ENCODE measurements at places on chromosomes 6 and 20. TPM values are rescaled to one million over a fixed set of nuclear protein-coding genes. Genes with fewer than 3 reads are reported as not detected.

C6orf15 gene
- total RNA-seq = not detected

RGS17 gene
- not detected for total RNA-seq

BPIFB1 gene
- total RNA-seq = not detected

ECI2 gene
- total RNA-seq = 61.9 TPM

FOXS1 gene
- not detected for total RNA-seq

EFCAB8 gene
- 0.77 TPM for total RNA-seq

CENPW gene
- total RNA-seq = 43.5 TPM

PSMB8 gene
- 308 TPM for total RNA-seq

DNA sequence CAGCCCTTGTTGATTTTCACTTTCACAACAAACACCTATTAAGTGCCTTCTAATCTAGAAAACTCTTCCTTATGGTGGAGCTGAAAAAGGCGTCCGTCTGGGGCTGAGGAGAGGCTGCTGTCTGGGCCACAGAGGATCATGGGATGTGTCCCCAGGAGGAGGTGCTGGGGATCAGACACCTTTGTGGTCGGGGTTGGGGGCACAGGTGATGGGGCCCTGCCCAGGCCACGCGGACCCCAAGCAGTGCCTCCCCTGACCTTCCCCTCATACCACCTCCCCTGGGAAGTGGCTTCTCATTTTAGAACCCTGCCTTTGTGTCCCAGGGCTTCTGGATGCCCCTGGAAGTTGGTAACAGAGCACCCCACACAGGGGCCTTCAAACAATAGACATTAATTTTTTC is 41.1 kb downstream of the SUN5 start:
- DNase-seq = no peak

DNA sequence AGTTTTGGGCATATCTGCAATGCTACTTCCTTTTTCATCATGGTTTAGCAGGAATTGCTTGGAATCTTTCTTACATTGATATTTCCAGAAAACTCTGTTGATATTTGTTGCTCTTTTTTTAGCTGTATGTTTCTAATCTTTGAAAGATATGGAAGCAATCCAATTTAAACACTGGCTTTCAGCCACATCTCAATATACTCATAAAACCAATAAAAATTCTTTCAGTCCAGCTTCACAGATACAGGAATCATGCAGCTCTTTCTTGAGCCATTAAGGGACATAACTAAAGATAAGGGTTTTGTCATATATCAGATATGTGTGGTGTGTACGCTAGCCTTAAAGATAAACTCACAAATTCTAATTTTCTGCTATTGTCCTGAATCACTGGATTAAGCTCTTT is 47.4 kb downstream of the PKIB start:
- DNase-seq = no peak

- DNase-seq = no peak
Observed at GRCh38 chr20:31543966-31544598, 29.8 kb downstream of the HM13 start.

GRCh38 chr6:11368760-11369159 is 136.3 kb upstream of the NEDD9 start:
- DNase-seq = no peak

DNA sequence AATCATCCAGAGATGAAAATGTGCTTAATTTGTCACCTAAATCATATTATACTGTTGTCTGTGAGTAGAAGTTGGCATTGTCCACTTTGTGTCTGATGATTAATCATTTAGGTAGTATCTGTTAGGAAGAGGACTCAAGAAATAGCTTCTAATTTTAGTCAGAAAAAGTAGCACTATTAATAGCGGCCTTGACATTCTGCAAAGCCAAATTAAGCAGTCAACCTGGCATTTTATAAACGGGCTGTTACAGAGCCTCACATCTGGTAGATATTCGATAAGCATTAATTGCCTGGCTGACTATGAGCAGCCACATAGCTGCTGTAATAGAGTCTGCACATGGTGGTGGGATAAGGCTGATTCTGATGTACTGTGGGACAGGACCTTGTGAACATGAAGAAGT is 99.5 kb downstream of the KLHL32 start:
- no peak for DNase-seq

DNA sequence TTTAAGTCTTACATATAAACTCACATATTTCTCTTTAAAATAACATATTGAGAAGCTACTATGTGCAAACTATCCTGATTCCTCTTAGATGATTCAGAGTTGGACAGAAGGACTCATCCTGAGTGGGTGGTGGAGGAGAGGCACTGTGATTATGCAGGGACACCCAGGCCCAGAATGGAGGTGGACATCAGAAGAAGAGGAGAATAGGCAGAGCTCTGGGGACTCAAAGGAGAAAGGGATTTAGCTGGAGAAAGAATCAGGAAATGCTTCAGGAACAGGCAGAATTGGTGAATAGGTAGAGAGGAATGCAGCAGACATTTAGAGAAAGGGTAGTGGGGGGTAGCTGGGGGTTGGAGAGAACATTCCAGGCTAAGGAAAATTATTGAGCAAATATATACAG is 17.4 kb downstream of the RCAN2 start:
- no peak for DNase-seq

DNA sequence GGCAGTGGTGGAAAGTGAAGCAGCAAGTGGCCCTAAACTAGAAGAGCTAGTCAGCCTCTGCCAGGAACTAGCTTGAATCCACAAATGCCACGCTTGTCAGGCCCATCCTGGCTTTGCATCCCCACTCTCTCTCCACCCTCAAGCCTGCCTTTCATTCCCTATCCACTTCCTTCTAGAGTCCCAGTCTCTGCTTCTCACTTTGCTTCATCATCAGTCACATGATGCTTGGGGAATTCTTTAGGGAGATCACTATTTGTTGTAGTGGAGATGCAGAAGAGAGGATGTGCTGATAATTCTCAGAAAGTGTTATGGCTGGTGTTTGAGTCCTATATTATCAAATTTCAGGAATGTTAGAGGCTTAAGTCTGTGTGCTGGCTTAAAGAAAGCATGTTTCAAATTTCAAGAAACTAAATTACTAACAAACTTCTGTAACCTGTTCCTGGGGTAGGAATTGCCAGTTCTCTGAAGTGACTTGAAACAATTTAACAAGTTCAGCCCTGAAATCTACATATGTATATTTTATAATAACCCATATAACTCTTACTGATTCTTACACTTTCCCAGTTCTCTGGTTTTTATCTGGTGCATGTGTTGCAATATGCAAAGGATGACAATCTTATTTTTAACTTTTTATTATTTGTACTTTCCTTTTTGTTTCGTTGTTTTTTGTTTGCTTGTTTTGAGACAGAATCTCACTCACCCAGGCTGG is 7.5 kb downstream of the TRIM39 start:
- no peak for DNase-seq

GRCh38 chr6:107418118-107418517 is 41.2 kb downstream of the PDSS2 start:
- DNase-seq = no peak

DNA sequence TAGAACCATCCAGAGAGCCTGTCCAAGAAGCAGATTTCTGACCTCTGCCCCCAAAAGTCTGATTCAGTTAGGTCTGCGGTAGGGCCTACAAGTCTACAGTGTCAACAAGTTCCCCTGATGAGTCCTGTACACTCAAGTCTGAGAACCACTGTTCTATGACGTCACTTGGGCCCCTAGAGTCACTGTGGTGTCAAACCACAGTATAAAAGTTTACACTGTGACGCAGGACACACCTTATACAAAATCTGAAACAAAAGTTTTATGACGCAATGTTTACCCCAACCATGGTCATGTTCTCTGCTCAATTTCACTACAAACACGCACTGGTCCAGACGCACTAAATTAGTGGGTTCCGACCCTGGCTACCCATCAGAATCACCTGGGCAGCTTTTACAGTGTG is 17.9 kb downstream of the SLA2 start:
- DNase-seq = no peak

DNA sequence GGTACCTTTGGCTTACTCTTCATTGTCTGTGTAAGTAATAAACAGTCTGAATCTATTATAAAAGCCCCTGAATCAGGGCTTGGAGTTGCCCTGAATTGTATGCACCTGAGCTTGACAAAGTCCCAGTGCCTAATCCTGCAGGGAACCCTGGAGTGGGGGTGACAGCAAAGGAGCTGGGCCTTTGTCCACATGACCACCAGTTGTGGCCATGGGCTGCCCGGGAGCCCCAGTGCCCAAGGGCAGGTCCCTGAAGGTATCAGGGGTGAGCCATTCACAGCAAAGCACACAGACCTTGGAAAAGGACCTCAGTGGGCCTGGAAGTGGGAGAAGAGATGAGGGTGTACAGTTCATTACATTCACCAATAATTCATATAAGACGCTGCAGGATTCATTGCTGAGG is 94.2 kb downstream of the BANF2 start:
- no peak for DNase-seq

DNA sequence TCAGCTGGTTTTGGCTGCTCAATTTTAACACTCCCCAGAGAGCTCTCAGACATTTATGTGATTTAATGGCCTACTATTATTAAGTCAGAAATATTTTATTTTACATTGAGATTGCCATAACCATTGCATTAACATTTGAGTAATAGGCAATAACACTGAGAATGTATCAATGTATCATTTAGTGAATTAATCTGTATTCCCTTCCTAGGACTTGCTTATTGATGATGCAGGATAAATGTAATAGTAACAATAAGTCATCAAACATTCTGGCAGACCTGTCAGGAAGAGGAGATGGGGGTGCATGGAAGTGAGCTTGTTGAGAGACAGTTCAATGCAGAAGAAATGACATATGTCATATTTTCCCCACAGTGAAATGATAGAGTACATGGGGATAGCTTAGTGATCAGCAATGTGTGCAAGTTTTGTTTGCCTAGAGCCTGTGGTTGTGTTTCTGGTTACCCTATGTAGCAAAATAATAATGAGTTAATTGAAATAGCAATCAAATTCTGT is 458.9 kb downstream of the EYS start:
- no peak for DNase-seq

GRCh38 chr6:137763886-137764285 is 103.2 kb upstream of the TNFAIP3 start:
- no peak for DNase-seq

DNA sequence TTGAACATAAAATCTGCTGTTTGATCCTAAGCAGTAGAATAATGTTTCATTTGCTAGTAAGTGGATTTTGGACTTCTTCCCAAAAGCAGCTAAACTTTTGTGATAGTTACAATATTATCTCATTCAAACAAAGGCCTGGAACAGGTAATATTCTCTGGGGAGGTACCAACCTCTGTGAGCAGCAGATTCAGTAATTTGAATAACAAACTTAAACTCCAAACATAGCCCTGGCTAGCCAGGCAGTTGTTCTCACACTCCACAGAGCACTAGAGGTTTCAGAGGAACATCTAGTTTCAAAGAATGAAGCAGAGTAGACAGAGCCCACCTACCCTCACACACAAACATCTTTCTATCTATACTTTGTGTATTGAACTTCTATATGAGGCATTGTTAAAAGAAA is 40.9 kb downstream of the LGSN start:
- no peak for DNase-seq

DNA sequence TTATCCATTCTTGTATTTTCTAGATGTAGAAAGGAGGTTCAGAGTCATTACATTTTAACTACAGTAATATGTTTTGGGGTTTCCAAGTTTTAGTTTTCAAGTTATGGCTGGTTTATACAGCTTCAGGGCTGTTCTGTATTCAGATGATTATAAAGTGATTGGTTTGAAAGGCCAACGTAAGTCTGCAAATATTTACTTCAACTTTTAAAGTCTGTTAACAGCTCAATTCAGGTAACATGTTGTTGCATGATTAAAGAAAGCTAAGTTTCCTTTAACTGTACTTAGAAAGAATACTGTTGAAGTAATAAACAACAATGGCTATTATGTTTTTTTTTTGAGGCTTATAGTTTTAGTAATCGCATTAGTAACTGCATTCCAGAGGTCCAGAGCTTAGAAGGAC is 22.8 kb upstream of the GCLC start:
- no peak for DNase-seq

GRCh38 chr6:138387577-138388368 is 10.1 kb downstream of the SMIM28 start:
- no peak for DNase-seq

GRCh38 chr6:26088344-26088743 is 1.1 kb downstream of the HFE start:
- DNase-seq = no peak

- no peak for DNase-seq
Observed at GRCh38 chr6:96227135-96227534, 211.4 kb downstream of the FUT9 start.

DNA sequence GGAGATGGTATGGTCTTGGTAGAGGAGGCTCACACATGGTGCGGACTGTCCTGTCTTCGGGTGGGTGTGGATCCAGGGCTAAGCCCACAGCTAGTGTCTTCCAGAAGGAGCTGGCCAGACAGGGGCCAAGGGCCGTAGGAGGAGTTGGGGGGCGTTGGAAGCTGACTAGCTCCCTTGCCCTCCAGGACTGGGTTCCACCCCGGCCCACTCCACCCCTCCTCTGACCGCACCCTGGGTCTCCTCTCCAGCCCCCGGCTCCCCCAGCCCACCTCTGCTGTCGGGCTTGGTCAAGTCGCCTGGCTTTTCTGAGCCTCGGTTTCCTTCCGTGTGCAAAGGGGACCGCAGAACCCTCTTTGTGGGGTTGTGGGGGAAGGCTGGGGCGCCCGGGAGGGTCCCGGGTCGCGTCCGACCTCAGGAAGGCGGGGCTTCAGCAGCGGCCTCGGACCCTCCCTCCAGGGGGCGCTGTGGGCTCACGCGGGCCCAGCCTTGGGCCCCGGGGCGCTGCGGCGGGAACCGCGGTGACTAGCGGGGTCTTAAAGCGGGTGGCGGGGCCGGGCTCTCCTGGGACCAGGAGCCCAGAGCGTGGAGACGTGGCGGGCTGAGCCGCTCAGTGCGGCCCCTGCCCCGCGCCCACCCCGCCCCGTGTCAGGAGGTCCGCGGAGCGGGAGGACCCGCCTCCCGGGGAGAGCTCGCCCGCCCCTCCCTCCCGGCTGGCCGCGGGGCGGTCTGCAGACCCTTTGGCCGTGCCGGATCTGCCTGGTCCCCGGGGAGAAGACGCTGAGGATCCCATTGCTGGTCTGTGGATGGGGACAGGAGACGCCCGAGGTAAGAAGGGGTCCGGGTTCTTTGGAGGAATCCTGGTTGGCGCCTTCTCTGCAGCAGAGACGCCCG is 5.4 kb downstream of the NPBWR2 start:
- DNase-seq = peak; percentile 87

- no peak for DNase-seq
Observed at GRCh38 chr6:20559924-20560551, 25.8 kb downstream of the CDKAL1 start.

- no peak for DNase-seq
Observed at GRCh38 chr6:72969666-72970065, 255.6 kb downstream of the KHDC1L start.

- DNase-seq = no peak
Observed at GRCh38 chr6:143721642-143722041, 43.9 kb downstream of the PHACTR2 start.

- no peak for DNase-seq
Observed at GRCh38 chr20:48659858-48660257, 167.9 kb downstream of the PREX1 start.

GRCh38 chr20:49140411-49140810 is 47.7 kb downstream of the STAU1 start:
- no peak for DNase-seq

GRCh38 chr6:105179244-105180065 is at the start of gene POPDC3:
POPDC3 (minus strand) TSS chr6:105180014; CDS start chr6:105161909, 18,105 bp downstream.
- DNase-seq = peak; percentile 32

GRCh38 chr6:133055441-133055966 is 185.7 kb upstream of the EYA4 start:
- DNase-seq = no peak

GRCh38 chr6:9978480-9978879 is 436.4 kb downstream of the TFAP2A start:
- DNase-seq = no peak

GRCh38 chr6:13557841-13558240 is 16.6 kb upstream of the SIRT5 start:
- no peak for DNase-seq

- no peak for DNase-seq
Observed at GRCh38 chr6:133629970-133630369, 258.9 kb upstream of the TCF21 start.

Measured in activated naive CD8-positive, alpha-beta T cell treated with anti-CD3 and anti-CD28 coated beads, Interleukin-2, amount 10 ng/mL, durations not matched to agents 7 days and 5 days (primary cell).